NCI-H2081 treated with DMSO at 0.1 percent for 48 hours (cell line): ENCODE measurements at places on chromosomes 12 and 14.

- DNase-seq, result no peak
Observed at GRCh38 chr12:79954037-79954610, 19.2 kb upstream of the PPP1R12A start.

- no peak for DNase-seq
Observed at GRCh38 chr12:131076296-131076695, 122.6 kb downstream of the ADGRD1 start.

DNA sequence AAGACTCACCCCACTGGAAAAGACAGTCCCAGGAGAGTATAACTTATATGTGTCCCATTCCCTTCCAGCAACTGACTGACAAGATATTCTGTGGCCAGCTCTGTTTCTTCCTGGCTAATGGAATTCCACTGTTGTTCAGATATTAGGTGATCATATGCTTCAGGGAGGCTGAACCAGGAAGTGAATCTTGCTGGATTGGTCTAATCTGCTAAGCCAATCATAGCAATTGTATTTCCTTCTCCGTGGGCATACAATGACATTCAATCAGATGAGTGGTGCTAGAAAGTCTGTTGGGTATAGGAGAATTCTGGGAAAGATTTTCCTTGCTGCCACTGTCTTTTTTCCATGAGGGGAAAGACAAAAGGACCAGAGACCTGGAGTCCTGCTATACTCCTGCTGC, 12.1 kb downstream of the PYGL start:
- no peak for DNase-seq

- DNase-seq, result no peak
Observed at GRCh38 chr12:46263140-46264016, 5.5 kb downstream of the SLC38A1 start.

GRCh38 chr12:46386877-46387629, 14.5 kb upstream of the SLC38A2 start:
- no peak for DNase-seq

- no peak for DNase-seq
Observed at GRCh38 chr12:10779103-10779502, 23.3 kb downstream of the TAS2R7 start.

DNA sequence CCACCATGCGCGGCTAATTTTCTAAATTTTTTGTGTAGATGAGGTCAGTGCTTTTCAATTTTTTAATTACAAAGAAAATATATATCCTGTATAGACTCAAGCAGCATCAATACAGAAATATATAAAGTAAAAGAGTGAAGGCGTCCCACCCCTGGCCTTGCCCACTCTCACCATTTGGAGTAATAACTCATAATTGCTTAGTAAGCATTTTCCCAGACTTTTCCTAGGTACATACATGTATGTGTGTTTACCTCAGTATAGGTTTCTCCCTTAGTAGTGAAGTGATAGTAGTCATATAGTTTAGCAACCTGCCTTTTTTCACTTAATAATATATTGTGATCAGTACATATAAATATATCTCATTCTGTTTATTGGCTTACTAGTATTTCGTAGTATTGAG, 200.1 kb downstream of the NUBPL start:
- DNase-seq, result no peak

- DNase-seq, result no peak
Observed at GRCh38 chr12:68743356-68743755, 2.6 kb upstream of the SLC35E3 start.

- DNase-seq, result no peak
Observed at GRCh38 chr14:64584190-64584589, 34.4 kb downstream of the PPP1R36 start.

GRCh38 chr14:71698027-71698426, 234.2 kb upstream of the RGS6 start:
- no peak for DNase-seq

DNA sequence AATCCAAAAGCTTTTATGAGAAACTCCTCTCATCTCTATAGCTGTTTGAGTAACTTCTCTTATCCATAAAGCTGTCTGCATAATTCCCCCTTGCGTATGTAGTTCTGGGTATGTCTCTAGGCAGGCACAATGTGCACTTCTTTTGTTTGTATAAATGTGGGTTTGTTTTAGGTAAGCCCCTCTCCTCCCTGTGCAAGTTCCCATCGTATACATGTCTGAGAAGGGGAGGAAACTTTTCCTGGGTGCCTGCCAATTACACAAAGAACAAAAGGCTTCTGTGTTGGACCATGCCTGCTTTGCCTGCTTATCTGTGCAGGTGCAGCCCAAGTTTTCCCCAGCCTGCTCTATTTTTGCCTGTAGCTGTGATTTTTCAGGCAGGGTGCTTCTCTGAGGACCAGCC, 96.7 kb downstream of the CCER1 start:
- no peak for DNase-seq

DNA sequence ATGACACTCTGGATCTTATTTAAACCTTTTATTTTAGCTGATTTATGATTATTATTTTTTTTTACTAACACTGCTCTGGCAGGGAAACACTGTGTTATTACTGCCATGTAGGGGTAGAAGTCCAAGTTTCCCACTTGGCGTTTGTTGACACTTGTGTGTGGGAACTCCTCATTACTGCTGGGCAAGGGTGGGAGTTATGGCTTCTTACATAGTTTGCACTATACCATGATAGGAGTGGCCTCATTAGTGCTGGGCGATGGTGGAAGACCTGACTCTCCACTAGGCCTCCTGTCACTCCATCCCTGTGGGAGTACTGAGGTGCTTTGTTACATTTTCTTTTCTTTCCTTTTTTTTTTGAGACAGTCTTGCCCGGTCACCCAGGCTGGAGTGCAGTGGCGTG, 83.5 kb downstream of the BRMS1L start:
- DNase-seq, result no peak

DNA sequence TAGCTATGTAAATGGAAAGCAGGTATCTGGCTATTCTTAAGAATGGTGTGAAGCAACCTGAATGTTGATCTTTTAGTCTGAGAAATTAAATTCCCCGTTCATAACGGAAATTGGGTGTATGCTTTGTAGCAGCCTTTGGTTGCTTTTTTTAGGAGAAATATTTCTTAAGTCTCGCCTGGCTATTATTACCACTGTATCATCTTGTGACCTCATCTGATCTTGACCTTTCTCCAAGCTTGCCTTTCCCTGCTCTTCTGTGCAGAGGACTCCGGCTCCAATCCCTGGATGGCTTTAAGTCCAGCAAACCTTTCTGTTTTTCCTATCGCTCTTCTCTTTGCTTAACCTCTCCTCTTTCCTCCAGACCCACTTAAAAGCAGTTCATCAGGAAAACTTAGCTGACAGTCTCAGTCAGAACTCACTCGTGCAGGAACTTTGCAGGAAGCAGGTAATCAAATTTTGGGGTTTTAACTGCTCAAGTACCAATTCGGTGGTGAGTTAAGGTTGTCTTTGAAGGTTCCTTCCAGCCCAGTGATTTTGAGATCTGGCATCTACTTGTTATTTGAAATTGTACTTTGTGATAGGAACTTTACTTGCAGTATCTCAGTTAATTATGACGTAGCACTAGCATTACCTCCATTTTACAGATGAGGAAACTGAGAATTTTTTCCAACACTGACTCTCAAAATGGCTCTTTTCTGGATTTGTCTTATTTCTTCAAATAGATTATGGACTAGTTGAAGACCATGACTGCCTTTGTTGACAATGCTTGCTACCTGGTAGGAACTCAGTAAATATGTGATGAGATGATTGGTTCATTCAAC, 14.1 kb downstream of the PPFIBP1 start:
- no peak for DNase-seq

DNA sequence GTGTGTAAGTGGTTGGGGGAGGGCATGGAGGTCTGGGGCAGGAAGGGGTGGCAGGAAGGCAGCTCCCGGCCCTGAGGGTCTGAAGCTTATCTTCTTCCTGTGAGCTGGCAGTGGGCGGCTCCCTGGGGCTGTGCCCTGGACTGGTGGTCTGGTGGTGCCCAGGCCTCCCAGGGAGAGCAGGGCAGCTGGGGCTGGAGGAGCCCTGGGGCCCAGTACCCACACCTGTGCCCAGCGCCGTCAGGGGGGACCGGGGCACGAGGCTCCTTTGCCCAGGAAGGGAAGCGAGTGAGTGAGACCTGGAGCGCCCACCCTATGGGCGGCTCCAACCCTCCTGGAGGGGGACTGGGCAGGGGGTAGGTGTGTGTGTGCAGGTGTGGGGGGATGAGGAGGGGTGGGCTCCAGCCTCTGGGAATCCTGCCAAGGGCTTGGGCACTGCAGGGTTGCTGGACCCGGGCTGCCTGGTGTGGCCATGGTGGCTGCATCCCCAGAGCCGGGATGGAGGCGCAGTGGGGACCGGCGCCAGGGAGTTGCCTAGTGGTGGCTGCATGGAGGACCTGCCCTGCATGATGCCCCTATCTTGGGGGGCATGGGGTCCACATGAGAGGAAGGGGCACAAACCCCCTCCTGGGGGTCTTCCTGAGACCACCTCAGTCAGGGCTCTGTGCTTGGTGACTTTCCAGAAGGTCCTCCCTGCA, 353.6 kb downstream of the TMEM121 start:
- DNase-seq, result no peak

DNA sequence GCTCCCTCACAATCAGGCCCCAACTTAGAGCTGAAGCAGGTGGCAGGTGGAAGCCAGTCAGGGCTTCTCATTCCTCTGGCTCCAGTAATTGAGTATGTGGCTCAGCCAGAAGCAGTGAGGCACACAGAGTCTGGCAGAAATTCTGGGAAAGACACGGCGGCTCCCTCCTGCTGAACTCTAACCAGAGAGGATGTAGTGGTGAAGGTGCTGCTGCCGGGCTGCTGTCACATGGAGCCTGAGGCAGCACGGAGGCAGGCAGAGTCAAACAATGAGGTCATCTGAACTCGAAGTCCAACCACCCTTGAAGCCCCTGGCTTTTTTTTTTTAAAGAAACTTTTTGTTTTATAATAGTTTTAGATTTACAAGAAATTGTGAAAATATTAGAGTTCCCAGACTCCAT, 33.4 kb upstream of the SMOC1 start:
- no peak for DNase-seq

DNA sequence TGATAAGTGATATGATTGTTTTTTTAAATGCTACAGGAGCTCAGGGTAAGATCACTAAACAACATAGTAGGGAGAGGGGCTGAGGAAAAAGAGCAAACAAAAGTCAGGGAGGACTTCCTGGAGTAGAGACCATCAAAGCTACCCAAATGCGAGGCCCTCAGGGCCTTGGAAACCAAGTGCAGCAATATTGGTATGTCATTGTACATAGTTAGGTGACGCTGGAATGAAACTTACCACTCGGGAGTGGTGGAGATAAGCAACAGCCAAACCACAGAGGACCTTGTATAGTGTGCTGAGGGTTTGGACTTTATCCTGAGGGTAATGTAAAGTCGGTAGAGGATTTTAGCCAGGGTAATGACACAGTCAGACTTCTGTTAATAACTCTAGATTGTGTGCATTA, 13.8 kb downstream of the KITLG start:
- DNase-seq, result no peak

DNA sequence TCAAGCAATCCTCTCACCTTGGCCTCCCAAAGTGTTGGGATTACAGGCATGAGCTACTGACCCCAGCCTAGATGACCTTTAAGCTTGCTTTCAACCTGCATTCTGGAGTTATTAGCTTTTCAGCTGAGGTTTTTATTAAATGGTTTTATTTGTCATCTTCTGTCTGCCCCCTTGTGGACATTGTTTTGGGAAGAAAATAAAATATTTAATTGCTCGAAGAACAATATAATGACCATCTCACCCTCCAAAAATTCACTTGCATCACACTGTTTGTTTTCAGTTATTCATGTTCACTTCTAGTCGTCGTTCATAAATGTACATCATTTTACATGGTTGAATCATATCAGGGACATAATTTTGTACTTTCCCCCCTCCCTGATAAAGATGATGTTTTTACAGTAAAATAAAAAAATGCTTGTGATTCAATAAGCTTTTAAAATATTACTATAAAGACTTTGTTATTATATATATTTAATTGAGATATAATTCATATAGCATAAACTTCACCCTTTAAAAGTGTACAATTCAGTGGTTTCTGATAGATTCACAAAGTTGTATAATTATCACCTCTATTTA, 10.1 kb upstream of the SPATS2 start:
- no peak for DNase-seq

DNA sequence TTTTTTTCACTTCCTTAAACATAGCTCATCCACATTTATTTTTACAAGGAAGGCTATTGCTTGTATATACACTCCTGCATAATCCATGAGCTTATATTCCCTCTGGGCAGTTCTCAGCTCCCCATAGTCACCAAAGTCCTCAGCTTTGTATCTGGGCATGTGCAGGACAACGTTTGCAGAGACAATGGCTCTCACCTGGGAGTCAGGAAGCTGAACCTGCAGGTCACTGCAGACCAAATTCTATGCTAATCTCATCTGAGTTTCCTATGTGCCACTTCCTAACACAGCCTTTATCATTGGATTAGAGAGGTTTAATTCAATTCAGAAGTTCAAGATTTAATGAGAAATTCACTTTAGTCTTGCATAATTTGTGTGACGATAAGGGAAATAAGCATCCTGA, 131.5 kb downstream of the KCNK10 start:
- no peak for DNase-seq

GRCh38 chr14:45526715-45527549, 273.9 kb upstream of the MIS18BP1 start:
- DNase-seq, result no peak
